ENCODE measurements at places on chromosomes 2 and 18. TPM values are rescaled to one million over a fixed set of nuclear protein-coding genes. Genes with fewer than 3 reads are reported as not detected.
A peak's percentile ranks its signal among the peaks of the same experiment; 100 is the strongest.

Gene CXCR2
- total RNA-seq, result not detected

Gene ZSWIM2
- under 0.01 TPM for total RNA-seq

Gene TUBB8B
- not detected for total RNA-seq

Gene MARCO
- not detected for total RNA-seq

Gene GCKR
- 0.26 TPM for total RNA-seq

DNA sequence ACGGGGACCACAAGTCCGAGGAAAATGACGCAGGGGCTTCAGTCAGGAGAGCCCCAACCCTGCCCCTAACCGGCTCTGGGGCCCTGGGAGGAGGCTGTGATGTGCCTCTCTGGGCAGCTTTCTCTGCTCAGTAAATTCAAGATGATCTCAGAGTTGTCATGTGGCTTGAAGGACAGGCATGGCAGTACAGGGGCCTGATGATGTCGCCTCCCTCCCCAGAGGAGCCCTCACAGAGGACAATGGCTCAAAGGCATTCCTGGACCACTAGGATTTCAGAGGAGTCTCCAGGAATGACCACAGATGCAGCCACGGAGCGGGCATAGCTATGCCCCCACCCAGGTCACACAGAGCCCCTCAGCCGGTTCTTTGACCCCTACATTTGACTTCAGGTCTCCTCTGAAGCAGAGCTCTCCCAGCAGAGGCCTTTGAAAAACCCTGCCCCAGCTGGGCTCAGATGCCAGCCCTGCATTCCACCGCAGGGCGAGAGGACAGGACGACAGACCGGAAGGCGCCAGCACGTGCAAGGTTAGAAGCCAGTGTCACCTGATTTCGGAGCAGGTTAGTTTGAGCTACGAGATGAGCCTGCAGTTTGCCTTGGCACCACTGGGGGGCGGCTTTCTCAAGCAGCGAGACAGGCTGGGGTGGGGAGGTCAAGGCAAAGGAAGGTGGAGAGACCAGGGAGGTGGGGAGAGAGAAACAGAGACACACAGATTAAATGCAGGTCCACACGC is 39.2 kb downstream of the BIN1 start:
- H3K27me3 ChIP-seq, result no peaks in the 10 kb centered on the region
- DNase-seq, result peak; percentile 64
- no peak overlapping the region for H3K27ac ChIP-seq
- peaks cover 14% of the 10 kb centered on the region for H3K36me3 ChIP-seq

DNA sequence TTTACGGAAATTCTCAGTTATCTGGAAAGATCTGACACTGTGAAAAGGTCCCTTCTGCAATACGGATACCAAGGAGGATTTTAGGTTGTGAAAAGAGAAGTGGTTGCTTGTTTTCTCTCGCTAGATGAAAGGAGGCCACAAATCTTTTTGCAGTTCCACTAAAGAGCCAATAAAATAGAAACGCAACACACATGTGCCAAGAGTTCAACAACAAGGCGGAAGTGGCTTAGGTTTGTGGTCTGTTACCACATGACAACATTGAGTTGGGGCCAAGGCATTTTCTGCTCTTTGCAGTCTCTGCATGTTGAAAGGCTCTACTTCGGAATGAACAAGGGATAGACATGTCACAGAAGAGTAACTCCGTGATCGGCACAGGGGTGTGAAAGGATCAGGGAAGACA is 115.7 kb upstream of the OSR1 start:
- no peaks in the 10 kb centered on the region for H3K27me3 ChIP-seq
- no peak overlapping the region for H3K27ac ChIP-seq
- H3K4me1 ChIP-seq, result no peaks in the 10 kb centered on the region
- no peaks in the 10 kb centered on the region for H3K36me3 ChIP-seq
- DNase-seq, result peak; percentile 74
- no peak overlapping the region for H3K4me3 ChIP-seq

DNA sequence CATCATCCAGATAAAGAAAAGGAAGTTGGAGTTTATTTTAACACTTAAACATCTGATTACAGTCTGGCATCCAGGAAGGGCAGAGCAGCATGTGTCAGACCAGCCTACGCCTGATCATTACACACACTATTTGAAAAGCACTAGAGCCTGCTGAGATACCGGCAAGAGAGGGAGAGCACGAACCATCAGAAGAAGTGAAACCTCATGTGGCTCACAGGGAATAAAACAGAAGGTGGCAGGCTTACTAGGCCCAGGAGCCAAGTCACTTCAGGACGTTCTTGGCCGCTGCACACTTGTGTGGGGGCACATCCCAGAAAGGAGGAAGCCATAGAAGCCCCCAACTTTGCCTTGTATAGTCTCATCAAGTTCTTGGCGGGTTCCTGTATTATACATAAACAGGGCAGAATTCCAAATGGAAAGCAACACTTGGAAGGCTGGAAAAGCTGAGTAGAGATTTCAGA is 105.5 kb downstream of the UGGT1 start:
- no peaks in the 10 kb centered on the region for H3K36me3 ChIP-seq
- DNase-seq, result peak; percentile 62
- no peaks in the 10 kb centered on the region for H3K27me3 ChIP-seq

- DNase-seq, result no peak
- H3K27me3 ChIP-seq, result no peaks in the 10 kb centered on the region
- H3K4me1 ChIP-seq, result peaks cover 2% of the 10 kb centered on the region
These were observed 56.6 kb downstream of the GDF7 start for GRCh38 chr2:20723543-20723942.

GRCh38 chr2:23593752-23594459 is 208.9 kb downstream of the KLHL29 start:
- H3K4me3 ChIP-seq, result no peak overlapping the region
- H3K4me1 ChIP-seq, result peaks cover 6% of the 10 kb centered on the region
- H3K36me3 ChIP-seq, result no peaks in the 10 kb centered on the region
- H3K27ac ChIP-seq, result no peak overlapping the region
- no peaks in the 10 kb centered on the region for H3K27me3 ChIP-seq
- DNase-seq, result no peak

GRCh38 chr2:202036601-202037037 is 3.0 kb downstream of the FZD7 start:
- H3K27me3 ChIP-seq, result no peaks in the 10 kb centered on the region
- peak overlapping the region; percentile 84 for H3K4me3 ChIP-seq
- DNase-seq, result peak; percentile 46
- peak overlapping the region; percentile 52 for H3K27ac ChIP-seq

DNA sequence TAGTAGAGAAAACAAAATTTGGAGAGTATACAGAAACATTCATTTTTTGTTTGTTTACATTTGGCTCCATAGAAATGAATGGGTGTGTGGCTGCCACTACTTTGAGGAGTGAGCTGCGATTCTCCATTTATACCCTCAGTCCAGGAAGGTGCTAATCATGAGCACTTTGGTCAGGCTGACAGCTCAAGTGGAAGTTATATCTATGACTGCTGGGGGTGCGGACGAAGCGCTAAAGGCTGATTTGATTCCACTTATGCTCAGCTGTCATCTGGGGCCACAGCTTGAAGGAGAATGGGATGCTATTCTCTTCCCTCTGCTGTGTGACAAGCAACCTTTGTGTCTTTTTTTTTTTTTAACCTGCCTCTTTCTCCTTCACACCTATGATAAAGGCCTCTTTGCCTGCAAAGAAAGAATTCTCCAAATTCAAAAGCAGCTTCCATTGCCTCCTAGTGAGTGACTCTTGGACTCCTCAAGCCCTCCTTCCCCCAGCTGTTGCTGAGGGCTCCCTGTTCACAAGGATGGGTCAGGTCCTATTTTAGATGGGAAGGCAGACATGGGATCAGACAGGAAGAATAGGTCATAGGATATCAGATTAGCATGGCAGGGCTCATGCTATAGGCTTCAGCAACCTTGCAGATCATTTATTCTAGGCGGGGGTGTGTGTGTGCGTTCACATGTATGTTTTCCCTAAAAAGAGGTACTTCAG is 201.6 kb downstream of the SETBP1 start:
- no peaks in the 10 kb centered on the region for H3K27me3 ChIP-seq
- DNase-seq, result no peak
- H3K4me3 ChIP-seq, result no peak overlapping the region
- H3K4me1 ChIP-seq, result no peaks in the 10 kb centered on the region

GRCh38 chr2:216516730-216517350 is 18.2 kb downstream of the RPL37A start:
- H3K27me3 ChIP-seq, result no peaks in the 10 kb centered on the region
- DNase-seq, result no peak
- peaks cover 3% of the 10 kb centered on the region for H3K4me1 ChIP-seq
- no peak overlapping the region for H3K27ac ChIP-seq
- H3K4me3 ChIP-seq, result no peak overlapping the region

DNA sequence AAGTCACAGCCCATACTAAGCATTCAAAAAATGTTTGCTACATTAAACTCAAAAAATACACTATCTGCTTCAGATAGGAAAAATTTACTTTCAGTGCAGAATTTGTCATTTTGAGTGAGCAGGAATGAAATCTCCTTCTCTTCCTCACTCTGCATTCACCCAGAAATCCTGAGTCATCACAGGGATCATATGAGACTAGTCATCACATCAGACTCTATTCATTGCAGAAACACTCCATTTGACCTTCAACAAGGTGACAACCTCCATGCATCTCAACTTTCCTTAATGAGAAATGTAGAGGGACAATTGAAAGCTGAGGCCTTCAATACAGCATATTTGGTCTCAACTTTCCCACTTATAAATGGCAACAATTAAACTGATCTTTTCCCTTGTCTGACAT is 130.4 kb upstream of the CYP26B1 start:
- no peaks in the 10 kb centered on the region for H3K36me3 ChIP-seq
- no peak overlapping the region for H3K4me3 ChIP-seq
- no peaks in the 10 kb centered on the region for H3K27me3 ChIP-seq

- no peaks in the 10 kb centered on the region for H3K4me1 ChIP-seq
- no peak overlapping the region for H3K27ac ChIP-seq
- H3K36me3 ChIP-seq, result no peaks in the 10 kb centered on the region
- no peak overlapping the region for H3K4me3 ChIP-seq
- no peaks in the 10 kb centered on the region for H3K27me3 ChIP-seq
- peak; percentile 37 for DNase-seq
These were observed 30.2 kb upstream of the TYMS start for GRCh38 chr18:627231-627630.

DNA sequence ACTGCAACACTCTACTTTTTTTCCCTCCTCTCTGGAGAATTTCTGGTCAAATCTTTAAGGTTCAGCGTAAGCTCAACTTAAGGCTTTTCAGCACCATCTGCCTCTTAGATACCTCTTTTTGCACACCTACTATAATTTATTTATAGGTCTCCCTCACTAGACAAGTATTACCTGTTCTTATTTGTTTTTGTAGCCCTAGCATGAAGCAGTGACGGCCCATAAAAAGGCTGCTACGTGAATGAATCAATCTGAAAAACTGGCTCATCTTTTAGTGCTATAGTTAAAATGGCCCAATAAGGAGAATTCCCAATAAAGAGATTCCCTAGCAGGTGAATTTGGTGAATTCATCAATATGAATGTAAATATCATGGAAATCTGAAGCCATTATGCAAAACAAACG is 6.5 kb downstream of the RNF149 start:
- H3K4me1 ChIP-seq, result peaks cover 9% of the 10 kb centered on the region
- no peaks in the 10 kb centered on the region for H3K27me3 ChIP-seq
- no peak overlapping the region for H3K4me3 ChIP-seq
- DNase-seq, result no peak

GRCh38 chr2:120969613-120970355 is 234.1 kb downstream of the GLI2 start:
- H3K27ac ChIP-seq, result no peak overlapping the region
- H3K36me3 ChIP-seq, result peaks cover 11% of the 10 kb centered on the region

GRCh38 chr2:138228101-138228500 is 263.8 kb downstream of the HNMT start:
- no peaks in the 10 kb centered on the region for H3K27me3 ChIP-seq
- H3K4me3 ChIP-seq, result no peak overlapping the region
- no peak overlapping the region for H3K27ac ChIP-seq
- no peaks in the 10 kb centered on the region for H3K4me1 ChIP-seq

DNA sequence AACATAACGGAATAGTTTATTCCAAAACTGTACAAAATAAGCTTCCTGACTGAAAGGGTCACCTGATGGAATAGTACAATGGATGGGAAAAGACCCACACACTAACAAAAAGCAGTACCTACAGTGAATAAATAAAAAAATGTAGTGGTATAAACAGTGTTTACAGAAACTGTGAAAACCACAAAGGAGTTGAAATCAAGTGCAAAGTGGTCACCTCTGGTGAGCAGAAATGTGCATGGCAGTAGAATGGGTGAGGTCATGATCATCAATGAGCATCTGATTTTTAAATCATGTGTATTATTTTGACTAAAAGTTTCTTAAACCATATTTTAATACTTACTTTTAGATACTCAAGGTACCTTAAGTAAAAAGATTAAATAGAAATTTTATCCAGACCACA is 11.4 kb downstream of the WDSUB1 start:
- no peaks in the 10 kb centered on the region for H3K4me1 ChIP-seq
- no peaks in the 10 kb centered on the region for H3K36me3 ChIP-seq
- H3K27ac ChIP-seq, result no peak overlapping the region
- H3K4me3 ChIP-seq, result no peak overlapping the region
- no peak for DNase-seq

DNA sequence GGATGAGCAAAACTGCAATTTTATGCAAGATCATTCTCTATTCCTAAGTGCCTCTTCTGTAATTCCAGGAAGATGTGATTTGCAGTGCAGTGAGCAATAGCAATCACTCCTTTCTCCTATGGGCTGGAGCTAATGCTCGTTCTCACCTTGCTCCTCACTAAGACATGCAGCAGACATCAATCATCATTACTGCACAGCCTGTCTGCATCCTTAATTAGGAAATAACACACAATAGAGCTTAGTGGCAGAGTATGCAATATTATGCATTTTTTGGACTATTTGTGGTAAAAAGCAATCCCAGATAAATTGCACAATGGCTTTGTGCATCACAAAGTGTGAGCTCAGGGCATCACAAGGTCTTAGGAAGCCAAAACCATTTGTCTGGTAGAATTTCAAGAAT is 32.6 kb upstream of the RAPH1 start:
- H3K27ac ChIP-seq, result no peak overlapping the region
- no peaks in the 10 kb centered on the region for H3K27me3 ChIP-seq
- H3K36me3 ChIP-seq, result no peaks in the 10 kb centered on the region
- H3K4me3 ChIP-seq, result no peak overlapping the region

GRCh38 chr2:222944552-222944951 is 83.7 kb downstream of the ACSL3 start:
- H3K36me3 ChIP-seq, result no peaks in the 10 kb centered on the region
- H3K27ac ChIP-seq, result no peak overlapping the region
- H3K4me1 ChIP-seq, result peaks cover 2% of the 10 kb centered on the region
- H3K27me3 ChIP-seq, result no peaks in the 10 kb centered on the region
- peak; percentile 55 for DNase-seq
- H3K4me3 ChIP-seq, result no peak overlapping the region

GRCh38 chr2:106565599-106565998 is 78.4 kb downstream of the CD8B2 start:
- H3K27ac ChIP-seq, result no peak overlapping the region
- DNase-seq, result no peak
- no peak overlapping the region for H3K4me3 ChIP-seq
- H3K4me1 ChIP-seq, result no peaks in the 10 kb centered on the region
- no peaks in the 10 kb centered on the region for H3K36me3 ChIP-seq

DNA sequence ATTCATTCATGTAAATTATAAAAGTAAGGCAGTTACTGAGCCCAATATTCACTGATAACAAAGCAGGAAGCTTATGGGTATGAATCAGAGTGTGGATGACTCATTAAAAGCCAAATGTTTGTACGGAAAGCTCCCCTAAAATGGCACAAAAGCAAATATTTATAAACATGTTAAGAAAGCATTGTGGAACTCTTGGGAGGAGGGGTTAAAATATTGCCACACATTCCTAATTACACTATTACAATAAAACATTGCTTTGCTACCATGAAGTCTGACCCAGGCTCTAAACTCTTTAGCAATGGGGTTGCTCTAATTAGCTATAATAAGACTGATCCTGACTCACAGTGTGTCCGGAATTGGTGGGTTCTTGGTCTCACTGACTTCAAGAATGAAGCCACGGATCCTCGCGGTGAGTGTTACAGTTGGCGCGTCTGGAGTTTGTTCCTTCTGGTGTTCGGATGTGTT is 110.9 kb downstream of the NAB1 start:
- H3K27ac ChIP-seq, result no peak overlapping the region
- H3K36me3 ChIP-seq, result no peaks in the 10 kb centered on the region
- H3K4me3 ChIP-seq, result no peak overlapping the region
- peak; percentile 85 for DNase-seq

Data from fibroblast of lung (primary cell).